ENCODE measurements at places on chromosomes 3 and 15.

DNA sequence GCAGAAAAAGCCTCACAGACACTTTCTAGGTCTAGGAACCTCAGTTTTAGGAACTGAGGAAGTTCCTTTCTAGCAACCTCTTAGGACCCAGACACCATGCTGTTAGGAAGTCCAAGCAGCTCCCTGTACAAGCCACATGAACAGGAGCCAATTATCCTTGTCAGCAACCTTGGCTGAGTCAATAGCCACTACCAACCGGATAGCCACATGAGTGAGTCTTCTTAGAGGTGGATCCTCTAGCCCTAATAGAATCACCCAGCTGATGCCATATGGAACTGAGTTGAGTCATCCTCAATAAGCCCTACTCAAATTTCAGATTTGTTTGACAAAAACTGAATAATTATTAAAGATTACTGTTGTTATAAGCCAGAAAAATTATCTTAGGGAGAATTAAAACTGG is 256.2 kb downstream of the NLGN1 start:
- no peak for DNase-seq

GRCh38 chr3:42033741-42034140 is 57.4 kb upstream of the TRAK1 start:
- DNase-seq = no peak

GRCh38 chr3:23837691-23838090 is 31.9 kb downstream of the UBE2E1 start:
- no peak for DNase-seq

- DNase-seq = no peak
Measured at GRCh38 chr3:52188556-52188955, 9.4 kb upstream of the ALAS1 start.

DNA sequence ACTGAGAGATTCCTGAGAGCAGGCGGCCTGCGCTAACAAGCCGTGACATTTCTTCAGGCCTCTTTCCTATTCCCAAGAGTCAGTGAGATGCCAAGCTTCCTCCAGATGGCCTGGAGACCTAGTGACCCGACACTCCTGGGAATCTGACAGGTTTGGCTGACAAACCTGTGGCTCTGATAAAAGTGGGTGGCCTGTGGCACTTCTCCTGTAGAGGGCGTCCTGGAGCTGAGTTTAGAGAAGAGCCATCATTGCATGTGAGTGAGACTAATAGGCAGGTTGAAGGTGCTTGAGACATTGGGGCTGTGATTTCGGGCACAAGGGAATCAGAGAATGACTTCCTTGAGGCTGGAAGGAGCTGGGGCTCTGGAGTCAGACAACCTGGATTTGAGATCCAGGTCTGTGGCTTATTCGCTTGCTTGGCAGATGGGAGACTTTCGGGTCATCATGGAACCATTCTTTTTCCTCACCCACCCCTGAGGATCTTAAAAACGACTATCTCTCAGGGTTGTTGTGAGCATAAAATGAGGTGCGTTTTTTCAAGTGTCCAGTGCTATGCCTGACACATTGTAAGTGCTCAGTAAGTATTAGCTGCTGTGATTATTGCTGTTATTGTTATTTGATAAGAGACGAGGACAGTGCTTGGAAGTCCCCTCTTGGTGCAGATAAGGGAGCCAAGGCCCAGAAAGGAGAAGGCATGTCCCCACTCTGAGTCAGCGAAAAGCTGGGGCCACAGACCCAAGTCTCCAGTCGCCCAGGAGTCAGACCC is 77.2 kb downstream of the SCN10A start:
- DNase-seq = no peak

DNA sequence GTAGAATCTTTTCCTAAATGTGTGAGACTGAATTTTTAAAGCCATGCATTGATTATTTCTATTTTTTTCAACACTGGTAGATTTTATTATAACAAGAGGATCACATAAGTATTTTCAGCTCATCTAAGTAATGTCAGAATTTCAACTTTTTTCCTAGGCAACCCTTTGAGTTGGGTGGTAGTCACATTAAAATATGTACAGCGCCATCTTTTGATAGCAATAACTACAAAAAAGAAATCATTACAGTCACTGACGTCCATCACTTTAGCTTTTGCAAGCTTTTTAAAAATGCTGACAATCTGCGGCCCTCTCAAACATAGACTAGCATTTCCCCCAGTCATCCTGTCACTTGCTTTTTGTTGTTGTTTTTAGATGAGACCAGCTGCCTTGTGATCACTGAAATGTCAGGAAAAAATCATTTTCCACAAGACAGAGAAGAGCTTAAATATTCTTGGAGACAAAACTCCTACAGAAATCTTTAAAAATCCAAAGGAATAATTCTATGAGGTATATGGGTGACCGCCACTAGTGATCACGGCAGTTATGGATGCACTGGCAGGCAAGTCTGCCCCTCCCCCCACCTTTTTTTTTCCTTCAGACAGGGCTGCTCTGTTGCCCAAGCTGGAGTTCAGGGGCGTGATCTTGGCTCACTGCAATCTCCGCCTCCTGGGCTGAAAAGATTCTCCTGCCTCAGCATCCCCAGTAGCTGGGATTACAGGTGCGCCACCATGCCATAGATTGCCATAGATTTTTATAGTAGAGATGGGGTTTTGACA is 384.0 kb upstream of the KCNMB2 start:
- DNase-seq = no peak

GRCh38 chr15:66875588-66876420 is 173.8 kb downstream of the SMAD6 start:
- DNase-seq = peak; percentile 16

DNA sequence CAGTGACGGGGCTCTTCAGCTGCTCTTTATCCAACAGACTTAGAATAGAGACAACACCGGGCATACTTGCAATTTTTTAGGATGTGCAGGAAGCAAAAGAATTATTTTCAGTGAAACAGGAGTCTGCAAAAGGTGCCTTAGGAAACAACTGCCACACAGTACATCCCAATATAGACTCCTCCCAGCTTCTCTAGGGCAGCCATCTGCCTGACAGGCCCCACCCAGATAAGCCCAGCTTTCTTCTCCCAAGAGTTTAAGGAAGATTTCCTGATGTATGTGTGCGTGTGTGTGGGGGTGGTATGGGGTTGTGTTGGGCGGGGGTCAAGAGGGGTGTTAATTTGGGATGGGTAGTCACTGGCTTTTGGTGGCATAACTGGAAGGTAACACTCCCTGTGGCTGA is 21.5 kb downstream of the MAP2K1 start:
- no peak for DNase-seq

- DNase-seq = no peak
Measured at GRCh38 chr3:197427021-197427420, 128.6 kb upstream of the DLG1 start.

DNA sequence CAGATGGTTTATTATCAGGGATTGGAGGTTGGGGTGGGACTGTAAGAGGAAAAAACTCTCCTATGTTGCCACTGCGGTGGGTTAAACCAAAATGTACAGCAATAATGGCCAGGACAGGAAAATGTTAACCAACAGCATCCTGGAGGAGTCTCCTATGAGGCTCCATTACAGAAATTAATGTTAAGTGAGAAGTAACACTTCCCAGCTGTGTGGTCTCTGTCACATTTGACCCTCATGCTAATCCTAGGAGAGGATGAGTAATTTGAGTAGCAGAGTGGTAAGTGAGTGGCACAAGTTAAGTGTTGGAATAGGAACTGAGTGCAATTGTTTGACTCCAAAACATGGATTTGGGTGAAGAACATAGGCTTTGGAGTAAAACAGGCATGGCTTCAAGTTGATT is 39.0 kb downstream of the ARHGEF3 start:
- no peak for DNase-seq

DNA sequence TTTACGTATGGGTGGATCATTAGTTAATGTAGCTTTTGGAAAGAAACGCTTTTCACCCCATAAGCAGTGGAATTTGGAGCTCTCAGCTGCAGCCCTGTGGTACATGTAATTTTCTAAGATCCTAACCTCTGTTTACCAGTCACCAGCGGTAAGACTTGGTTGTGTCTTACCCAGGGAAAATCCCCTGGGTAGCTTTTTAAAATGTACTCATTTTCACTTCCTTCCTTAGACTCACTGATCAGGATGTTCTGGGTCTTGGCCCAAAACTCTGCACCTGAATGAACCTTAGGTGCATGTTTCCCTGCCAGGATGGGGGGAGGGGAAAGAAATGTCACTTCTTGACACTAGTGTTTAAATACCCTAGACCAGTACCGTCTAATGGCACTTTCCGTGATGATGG is 605.2 kb downstream of the MAGI1 start:
- DNase-seq = no peak

DNA sequence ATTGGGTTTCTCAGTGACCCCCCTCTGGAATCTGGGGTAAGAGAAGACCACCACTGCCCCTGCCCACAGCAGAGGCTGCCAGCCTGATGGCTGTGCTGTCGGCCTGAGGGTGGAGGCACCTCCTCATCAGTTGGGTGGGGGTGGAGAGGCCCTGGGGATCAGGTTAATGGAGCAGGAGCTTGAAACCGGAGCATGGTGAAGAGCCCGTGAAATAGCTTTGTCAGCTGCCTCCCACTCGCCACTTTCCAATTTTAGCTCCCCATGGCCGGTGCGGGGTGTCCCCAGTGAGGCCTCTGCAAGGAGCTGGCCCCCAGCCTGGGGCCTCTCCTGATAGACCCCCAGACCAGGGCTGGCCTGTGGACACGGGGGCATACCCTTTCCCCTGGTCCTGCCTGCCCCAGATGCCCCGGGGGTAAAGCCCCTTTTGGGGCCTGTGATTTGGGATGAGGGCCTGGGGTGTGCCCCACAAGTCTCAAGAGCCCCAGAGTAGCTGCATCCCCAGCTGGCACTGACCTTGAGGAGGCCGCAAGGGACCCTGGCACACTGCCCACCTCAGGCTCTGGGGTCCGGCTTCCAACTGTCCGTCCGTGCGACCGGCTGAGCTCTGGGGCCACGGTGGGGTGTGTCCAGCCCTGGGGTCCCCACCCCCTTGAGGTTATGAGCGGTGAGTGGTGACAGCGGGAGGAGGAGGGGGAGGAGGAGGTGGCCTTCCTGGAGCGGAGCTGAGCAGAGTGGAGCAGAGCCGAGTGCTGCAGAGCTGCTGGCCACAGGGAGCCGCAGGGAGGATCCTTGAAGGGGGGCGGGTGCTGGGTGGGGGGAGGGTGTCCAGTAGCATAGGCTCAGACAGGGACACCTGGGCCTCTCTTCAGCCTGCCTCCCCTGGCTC is at the start of gene HHATL:
HHATL (minus strand) TSS at position 733 of the 886 bp plus-strand sequence. CDS start 1,972 bp downstream, outside the sequence.
- no peak for DNase-seq

GRCh38 chr3:5579946-5580345 is 392.4 kb downstream of the EDEM1 start:
- no peak for DNase-seq

DNA sequence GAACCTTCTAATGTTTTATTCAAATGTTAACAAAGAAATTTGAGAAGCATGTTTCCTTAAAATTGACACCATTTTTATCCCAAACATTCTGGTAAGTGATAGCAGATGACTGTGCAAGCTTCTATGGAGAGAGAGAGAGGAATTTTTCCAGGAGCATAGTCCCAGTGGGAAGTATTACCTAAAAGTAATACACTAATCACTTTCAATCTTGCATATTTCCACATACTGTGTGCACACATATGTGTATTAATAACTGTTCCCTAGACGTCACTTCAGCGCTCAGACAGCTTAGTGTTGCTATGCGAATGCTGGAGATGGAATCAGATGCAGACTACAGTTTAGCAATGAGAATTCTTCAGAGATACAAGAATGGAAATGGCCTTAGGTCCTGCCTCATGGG is 424.3 kb upstream of the TPRG1 start:
- DNase-seq = no peak

GRCh38 chr15:86163816-86164215 is 84.1 kb downstream of the AGBL1 start:
- no peak for DNase-seq

DNA sequence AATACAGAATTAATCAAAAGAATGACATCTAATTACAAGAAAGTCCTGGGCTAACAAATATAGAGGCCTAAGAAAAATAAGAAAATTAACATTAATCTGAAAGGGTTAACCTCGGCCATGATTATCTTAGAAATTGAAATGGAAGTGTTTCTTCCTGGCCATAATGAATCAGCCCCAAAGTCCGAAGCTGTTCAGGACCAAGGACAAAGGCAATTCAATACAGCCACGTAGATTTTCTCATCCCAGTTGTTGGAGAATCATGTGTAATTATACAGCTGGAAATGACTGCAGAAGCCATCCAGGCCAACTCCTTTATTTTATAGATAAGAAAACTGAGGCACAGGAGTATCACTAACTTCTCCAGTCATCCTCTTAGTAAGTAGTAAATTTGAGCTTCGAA is 38.0 kb upstream of the GBE1 start:
- DNase-seq = no peak

GRCh38 chr3:5348229-5348902 is 160.9 kb downstream of the EDEM1 start:
- DNase-seq = no peak

- DNase-seq = peak; percentile 87
Measured at GRCh38 chr15:33194704-33195670, at the start of gene FMN1. Gene FMN1 (minus strand): TSS chr15:33194714. CDS start chr15:33154914, 39,800 bp downstream.

- DNase-seq = no peak
Measured at GRCh38 chr3:129582799-129583198, 23.7 kb downstream of the PLXND1 start.

DNA sequence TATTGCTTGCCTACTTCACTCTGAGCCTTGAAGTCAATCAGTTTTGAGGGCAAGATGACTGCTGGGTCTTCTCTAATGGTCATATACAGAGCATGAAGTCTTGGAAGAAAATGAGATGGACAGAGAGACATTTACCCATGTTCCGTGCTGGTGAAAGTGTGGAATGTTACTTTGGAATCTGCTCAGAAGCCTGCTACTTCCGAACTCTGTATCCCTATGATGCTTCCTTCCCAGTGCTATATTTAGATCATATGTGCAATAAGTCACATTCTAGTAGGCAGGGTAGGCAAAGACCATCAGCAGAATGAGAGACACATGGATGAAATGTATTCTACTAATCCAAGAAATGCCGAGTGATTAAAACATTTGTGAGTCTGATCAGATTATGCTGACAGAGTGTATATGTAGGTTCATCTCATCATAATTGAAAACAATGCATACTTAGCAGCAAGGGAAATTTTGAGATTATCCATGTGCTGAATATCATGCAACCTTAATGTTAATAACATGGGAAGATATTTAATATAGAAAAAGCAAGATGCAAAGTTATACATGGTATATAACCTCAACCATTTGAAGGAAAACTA is 60.5 kb downstream of the RAB7A start:
- no peak for DNase-seq

DNA sequence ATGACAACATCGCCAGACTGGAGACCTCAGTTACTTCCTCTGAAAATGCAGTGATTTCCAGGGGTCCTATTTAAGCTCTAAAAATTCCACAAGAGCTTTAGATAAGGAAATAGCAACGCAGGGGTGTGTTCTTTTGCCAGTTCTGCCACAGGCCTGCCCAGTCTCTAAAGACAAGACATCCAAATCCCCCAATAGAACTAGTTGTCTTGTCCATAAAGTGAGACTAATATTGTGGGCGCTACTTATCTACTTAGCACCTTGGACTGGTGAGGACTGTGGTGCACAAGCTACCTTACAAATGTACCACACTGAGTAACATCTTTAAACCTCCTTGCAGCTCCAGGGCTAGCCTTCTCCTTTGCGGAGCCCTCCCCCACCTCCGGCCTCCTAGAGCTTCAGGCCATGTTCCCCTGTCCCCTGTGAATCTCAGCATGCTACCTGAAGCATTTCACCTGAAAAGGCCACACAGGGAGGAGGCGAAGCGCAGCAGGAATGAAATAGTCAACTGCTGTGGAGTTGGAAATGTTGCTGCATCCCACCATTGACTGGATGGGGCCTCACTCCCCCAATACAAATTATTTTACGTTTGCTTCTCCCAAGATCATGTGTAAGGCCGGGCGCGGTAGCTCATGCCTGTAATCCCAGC is 9.6 kb upstream of the LRRC2 start:
- no peak for DNase-seq

All from activated naive CD4-positive, alpha-beta T cell treated with anti-CD3 and anti-CD28 coated beads, Interleukin-2, amount 50 U/mL, for 72 hours (primary cell).